ENCODE measurements at places on chromosomes 7 and 10. TPM values are rescaled to one million over a fixed set of nuclear protein-coding genes. Genes with fewer than 3 reads are reported as not detected.

The IL6 gene
- total RNA-seq, result 1.5 TPM

DNA sequence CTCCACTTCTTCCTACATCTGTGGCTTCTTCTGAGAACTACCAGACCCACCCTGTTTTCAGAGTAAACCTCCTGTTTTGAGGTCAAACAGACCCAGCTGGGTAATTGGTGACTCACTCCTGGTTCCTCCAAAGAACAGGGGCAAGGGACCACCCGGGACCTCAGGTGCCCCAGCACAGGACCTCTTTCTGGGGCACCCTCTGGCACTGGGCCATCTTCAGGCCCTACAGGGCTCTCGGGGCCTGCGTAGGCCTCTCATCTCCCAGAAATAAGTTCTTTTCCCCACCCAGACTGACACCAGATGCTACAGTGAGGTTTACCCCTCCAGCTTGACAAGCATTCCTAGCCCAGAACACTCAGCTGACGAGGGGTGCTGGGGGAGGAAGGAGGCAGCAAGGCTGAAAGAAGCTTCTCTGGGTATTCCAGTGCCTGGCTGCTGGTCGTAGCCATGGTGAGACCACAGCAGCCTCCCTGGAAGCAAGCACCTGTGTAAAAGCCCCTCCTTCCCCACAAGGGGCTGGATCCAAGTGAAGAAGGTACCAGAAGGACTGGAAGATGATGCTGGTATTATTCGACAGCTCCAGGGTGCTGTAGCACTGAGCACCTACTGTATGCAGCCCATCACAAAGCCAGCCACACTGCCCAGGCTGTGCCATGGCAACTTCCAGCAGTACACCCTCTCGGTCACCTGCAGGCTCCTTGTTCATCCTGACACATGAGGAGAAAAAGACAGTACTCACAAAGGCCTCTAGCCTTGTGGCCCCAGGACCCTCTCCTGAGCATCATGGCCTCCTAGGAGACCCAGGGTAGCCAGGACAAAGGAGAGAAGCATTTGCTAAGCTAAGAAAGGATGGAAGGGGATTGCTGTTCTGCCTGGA lies 47.4 kb downstream of the ALOX5 start:
- DNase-seq, result no peak

- DNase-seq, result no peak
Measured at GRCh38 chr7:40747856-40748255, 613.1 kb downstream of the SUGCT start.

The KIF20B gene
- total RNA-seq, result 36.2 TPM

The CABCOCO1 gene
- not detected for total RNA-seq

GRCh38 chr10:87882555-87883294 lies 19.3 kb downstream of the PTEN start:
- DNase-seq, result no peak

The NPFFR1 gene
- not detected for total RNA-seq

- no peak for DNase-seq
Measured at GRCh38 chr7:28395831-28396230, 16.5 kb upstream of the CREB5 start.

DNA sequence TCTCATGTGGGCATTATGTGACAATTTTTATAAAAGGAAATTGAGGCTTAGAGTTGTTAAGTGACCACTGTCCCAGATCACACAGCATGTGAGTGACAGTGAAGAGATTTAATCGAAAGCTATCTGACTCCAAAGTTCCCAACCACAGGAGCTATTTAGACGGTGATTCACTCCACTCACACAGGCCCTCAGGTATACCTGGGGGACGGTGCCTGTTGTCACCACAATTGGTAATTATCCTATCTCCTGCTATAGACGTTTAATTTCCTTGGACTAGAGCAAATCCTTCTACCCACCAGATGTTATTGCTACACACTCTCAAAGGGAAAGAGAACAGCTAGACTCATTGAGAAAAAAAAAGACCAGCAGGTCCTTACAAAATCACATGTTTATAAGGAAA lies 145.5 kb downstream of the KLF6 start:
- no peak for DNase-seq

- DNase-seq, result no peak
Measured at GRCh38 chr7:85177316-85177715, 9.5 kb downstream of the SEMA3D start.

DNA sequence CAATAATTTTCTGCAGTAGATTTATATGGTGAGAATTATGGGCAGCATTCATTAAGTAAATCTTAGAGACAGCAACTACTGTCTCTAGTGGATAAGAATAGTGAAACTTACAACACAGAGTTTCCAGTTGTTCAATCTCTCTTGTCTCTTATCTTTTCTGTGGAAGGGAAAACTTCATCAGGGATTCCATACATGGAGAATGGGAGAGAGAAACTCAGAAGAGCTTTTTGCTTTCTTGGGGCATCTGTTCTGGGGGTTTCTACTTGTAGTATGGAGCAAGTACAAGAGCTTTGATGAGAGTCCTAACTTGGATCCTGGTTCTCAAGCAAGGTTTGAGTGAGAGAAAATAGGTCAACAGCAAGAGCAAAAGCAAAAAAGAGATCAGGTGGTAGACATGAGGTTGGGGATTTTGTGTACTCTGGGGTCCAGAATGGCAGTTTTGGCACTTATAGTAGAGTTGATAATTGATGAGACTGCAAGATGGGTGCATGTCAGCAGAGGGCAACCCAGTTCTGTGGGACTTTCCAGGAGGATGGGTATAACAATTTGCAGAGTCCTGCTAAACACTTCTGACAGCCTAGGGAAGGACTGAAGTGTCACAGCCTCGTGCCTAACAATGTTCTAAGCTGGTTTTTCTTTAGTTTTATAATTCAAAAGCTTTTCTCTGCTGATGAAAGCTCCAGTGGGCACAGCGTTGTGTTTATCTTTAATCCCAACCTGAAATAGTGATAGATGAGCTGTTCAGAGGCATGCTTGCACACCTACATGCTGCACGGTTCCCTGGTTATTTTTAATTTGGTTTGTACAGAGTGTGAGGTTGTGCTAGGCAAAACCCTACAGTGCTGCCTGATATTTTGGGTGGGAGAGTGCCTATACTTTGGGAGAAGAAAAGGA lies 32.0 kb upstream of the STRIP2 start:
- DNase-seq, result no peak

The PDIA4 gene
- 49.8 TPM for total RNA-seq

The ZNF518A gene
- 12.6 TPM for total RNA-seq

GRCh38 chr10:123724747-123725146 lies 58.6 kb downstream of the GPR26 start:
- DNase-seq, result no peak

DNA sequence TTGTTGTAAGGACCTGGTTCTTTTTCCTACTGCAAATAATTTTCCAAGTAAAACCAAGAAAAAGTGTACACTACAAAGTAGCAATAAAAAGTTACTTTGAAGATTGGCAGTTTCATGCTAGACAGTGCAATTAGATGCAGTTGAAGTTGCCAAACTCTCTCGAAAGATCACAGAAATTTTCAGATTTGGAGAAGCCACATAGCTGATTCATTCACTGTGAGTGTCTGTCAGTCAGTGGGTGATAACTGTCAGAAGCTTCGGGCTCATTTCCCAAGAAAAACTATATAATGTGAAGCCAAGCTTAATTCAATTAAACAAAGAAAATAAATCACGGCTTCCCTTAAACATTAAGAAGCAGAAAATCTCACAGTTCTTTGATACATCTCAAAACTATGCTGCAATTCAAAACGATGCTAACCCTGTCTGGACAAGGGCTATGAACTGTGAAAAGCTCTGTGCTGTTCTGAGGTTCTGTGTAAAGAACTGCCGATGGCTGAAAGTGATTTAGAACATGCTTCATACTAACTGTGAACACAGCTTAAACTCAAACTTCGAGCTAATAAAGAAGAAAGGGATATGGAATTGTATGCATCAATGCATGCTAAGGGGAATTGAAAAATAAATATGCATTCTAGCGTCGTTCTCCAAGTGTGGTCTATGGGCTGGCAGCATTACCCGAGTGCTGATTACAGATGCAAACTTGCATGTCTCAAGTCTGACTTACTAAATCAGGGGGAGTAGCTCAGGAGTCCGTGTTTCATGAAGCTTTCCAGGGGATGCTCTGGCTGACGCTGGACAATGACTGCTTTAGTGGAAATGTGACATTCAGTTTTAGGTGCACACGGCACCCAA lies 557.4 kb downstream of the CALN1 start:
- no peak for DNase-seq
